ENCODE measurements at places on chromosomes 1 and 21.

- DNase-seq = no peak
These were observed 808 bp downstream of the MAP3K21 start for GRCh38 chr1:233328142-233328921.

- DNase-seq = no peak
These were observed 104.5 kb downstream of the AK5 start for GRCh38 chr1:77386276-77386675.

DNA sequence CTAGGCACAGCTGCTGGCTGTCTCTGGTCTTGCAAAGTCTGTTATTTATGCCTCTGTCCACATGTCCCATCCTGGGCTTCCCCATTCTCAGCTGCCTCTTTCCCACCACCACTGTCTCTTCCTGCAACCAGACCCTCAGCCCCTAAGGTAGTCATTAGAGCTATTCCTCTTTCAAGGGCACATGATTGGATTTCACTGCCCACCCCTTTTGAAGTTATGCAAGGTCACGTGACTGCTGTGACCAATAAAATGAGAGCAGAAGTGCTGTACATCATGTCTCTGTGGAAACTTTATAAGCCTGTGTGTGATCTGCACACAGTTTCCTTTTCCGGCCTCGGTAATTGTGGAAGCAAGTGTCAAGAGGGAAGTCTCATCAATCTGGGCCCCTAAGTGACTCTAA, 136.6 kb upstream of the HMGB4 start:
- DNase-seq = no peak

DNA sequence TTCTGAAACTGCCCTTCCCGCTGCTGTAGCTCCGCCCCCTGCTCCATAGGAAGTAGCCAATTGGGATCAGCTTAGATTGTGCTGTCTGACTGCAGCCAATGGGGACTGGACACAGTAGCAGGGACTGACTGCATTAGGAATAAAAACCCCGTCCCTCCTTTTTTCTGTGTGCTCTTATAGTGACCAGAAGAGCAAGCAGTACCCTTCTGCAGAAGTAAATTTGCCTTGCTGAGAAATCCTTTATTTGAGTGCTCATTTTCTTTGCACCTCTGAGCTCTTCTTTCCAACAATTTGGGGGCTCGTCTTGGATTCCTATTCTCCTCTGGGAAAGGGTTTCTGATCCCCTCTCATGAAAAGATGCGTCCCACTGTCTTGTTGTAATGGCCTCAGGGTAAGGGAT, 16.2 kb downstream of the OR2L13 start:
- no peak for DNase-seq

DNA sequence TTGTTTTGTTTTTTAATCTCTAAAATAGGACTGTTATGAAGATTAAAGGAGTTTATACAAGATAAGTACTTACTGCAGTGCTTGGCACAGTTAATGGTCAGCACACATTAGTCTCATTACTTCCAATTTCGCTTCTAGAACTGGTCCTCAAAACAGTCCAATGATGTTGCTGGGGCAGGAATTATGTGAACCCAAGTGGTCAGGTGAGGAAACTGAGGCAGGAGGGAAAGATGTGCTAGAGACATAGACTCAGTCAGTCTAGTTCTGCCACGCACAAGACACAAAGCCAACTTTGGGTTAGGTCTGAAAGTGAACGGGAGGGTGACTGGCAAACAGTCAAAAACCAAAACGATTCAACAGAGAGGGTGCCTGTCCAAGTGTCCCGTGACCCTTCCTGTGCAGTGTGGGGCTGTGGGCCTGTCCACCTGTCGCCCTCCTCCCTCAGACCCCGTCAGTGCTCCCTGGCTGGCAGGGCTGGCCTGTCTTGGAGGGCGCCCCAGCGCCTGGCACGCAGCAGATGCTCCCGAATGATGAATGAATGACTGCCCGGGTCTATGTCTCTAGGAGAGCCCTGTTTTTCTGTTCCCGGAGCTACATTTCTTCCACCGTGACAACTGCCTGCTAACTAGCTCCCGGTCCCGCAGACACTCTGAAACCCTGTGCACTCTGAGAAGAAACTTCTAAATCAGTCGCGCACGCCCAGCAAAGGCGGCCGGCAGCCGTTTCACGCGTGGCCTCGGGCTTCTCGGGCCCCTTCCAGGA, 2.4 kb downstream of the LRP8 start:
- DNase-seq = no peak

GRCh38 chr1:69585666-69586065, 17.9 kb downstream of the LRRC7 start:
- DNase-seq = no peak

DNA sequence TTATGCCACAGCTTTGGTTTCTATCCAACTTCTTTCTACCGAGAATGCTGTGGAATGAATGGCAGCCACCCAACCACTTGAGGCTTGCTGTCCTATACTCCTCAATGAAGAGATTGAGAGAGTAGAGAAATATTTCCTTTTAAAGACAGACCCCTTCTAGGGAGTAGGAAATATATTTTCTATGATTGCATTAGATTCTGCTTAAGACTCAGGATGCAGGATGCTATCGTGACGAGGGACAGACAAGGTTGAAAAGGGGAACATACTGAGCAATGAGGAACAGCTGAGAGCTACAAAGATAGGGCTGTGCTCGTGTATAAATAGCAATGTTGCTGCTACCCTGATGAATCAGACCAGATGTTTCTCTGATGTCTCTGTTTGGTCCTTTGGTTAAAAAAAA, 7.1 kb upstream of the RASAL2 start:
- no peak for DNase-seq

DNA sequence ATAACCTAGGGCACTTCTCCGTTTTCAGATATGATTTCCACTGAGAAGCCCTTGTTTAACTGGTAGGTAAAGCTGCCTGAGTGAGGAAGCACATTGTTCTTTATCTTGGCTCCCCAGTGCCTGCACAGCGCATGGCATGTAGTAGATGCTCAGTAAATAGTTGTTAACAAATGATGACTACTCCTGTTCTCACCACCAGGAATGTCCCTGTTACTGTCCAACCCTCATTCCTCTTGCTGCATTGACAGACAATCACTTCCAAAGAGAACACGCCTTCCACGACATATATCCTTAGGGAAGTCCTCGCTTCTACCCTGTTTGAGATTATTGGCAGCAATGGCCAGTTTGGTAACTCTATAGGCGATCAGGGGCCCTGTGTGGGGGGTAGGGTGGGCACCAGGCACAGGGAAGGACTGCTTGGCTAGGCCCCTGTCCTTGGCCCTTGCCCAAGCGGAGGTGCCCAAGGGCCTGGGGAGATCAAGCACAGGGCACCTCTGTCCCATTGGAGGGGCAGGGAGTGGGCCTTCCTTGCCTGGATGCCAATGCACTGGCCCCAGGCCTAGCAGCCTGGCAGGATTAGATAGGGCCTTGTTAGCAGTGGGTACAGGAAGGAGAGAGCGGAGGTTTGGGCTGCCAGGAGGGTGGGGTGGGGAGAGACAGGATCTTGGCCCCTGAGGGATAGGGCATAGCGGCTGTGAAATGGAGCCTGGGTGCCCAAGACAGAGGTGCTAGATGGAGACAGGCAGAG, 10.2 kb downstream of the NES start:
- no peak for DNase-seq

DNA sequence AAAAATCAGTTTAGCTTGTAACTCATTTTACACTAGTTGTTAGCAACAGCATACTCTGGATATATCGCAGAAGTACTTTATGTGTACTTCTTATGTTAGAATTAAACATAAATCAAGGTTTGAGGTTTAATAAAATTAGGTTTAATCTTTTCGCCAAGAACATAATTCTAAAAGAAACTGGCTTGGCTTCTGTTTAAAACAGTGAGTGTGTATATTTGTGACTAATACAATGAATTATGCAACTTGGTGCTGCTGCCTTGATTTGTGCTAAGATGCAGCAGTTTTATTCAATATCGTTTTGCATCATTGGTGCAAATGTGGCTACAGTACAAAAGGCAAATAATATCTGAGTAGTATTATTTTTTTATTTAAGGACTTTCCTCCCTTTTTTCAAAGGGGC, 44.8 kb downstream of the USP25 start:
- no peak for DNase-seq

DNA sequence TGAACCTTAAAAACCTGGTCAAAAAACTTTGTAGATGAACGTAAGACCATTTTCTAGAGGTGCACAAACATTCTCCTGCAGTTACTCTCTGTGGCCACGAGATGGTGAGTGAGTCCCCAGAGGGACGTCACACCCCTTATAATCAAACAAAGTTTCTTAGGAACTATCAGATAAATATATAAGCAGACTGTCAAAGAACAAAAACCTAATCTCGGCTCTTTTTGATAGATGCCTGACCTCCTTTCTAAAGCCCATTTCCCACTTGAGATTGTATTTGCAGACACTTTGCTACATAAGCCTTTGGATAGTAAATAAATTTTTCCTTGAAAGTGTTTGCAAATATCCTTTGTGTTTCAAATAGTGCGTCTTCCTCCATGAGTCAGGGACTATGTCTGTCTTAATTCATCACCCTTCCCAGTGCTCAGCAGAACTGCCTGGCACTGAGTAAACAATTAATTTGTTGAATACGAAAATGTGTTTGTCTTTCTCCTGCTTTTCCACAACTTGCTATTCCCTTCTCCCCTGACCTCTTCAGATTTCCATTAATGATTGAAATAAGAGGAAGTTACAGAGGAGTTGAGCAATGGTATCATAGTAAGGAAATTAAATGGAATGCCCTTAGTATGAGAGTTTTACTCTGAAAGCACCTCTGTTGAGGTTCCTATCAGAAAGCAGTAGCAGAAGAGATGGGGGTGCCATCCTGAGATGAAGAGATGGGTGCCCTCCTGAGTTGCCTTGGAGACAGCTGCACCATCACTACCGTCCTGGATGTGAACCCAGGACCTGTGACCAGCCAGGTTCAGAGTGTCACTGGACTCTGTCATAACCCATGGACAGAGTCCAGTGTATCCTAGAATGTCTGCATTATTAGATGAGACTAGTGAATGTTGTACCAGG, 57.8 kb upstream of the RAVER2 start:
- no peak for DNase-seq

- no peak for DNase-seq
These were observed 392.7 kb downstream of the MATN1 start for GRCh38 chr1:30330644-30331043.

GRCh38 chr1:61494000-61494399, 230.9 kb downstream of the TM2D1 start:
- no peak for DNase-seq

DNA sequence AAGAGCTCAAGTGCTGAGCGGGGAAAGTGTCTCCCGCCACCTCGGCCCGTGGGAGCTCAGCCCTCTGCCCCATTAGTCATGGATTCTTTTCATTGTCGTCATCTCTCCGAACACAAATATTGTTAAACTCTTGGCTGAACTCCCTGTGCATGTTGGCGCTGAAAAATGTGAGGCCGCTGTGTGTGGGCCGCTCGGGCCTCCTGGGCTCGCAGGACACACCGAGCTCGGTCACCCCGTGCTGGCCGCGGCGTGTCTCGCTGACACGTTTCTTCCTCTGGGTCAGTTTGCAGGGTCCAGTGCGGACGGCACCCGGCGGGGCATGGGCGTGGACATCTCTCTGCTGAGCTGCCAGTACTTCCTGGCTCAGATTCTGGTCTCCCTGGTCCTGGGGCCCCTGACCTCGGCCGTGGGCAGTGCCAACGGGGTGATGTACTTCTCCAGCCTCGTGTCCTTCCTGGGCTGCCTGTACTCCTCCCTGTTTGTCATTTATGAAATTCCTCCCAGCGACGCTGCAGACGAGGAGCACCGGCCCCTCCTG, 25.6 kb downstream of the SLC45A1 start:
- no peak for DNase-seq

- no peak for DNase-seq
These were observed 8.3 kb downstream of the SDE2 start for GRCh38 chr1:225990705-225991464.

GRCh38 chr1:46692811-46693770, 21.4 kb downstream of the TEX38 start:
- no peak for DNase-seq

GRCh38 chr1:183931646-183932271, 105.8 kb downstream of the COLGALT2 start:
- DNase-seq = no peak

- no peak for DNase-seq
These were observed 605.3 kb upstream of the B3GALT2 start for GRCh38 chr1:193791746-193792145.

DNA sequence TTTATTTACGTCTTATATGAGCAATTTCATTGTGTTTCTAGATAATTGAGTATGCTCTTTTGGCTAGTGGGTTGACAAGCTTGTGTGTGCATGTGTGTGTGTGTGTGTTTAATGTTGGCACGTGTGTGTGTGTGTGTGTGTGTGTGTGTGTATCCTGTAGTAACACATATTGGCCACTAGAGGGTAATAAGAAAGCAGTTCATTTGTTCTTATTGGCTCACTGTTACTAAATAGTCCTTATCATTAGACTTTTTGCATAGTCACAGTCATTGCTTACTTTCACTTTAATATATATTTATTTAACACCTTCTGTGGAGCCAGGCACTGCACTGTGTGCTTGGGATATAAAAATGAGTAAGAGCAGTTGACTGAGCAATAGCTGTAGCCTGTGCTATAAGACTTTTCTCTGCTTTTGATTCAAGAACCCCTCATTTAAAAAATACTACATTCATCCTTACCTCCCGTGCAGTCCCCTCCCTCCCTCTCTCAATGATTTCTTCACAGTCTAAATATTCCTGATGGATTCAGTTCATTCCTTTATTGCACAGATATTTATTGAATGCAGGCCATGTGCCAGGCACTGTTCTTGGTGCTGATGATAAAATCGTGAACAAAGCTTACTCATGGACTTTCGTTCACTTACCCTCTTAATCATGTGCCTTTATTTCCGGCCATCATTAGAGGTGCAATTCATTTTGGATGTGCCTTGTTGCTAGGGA, 96.7 kb downstream of the DYRK1A start:
- DNase-seq = peak; percentile 10

DNA sequence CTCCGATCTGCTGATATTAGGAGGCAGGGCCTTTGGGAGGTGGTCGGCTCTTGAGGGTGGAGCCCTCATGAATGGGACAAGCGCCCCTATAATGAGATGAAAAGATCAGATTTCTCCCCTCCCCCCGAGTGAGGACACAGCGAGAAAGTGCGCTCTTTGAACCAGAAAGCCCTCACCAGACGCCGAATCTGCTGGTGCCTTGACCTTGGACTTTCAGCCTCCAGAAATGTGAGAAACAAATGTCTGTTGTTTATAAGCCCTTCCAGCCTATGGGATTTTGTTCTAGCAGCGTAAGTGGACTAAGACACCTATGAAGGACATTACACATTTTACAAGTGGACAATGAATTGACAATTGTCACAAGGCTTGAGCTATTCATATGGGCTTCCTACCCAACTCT, 80.2 kb downstream of the RIPK4 start:
- no peak for DNase-seq

DNA sequence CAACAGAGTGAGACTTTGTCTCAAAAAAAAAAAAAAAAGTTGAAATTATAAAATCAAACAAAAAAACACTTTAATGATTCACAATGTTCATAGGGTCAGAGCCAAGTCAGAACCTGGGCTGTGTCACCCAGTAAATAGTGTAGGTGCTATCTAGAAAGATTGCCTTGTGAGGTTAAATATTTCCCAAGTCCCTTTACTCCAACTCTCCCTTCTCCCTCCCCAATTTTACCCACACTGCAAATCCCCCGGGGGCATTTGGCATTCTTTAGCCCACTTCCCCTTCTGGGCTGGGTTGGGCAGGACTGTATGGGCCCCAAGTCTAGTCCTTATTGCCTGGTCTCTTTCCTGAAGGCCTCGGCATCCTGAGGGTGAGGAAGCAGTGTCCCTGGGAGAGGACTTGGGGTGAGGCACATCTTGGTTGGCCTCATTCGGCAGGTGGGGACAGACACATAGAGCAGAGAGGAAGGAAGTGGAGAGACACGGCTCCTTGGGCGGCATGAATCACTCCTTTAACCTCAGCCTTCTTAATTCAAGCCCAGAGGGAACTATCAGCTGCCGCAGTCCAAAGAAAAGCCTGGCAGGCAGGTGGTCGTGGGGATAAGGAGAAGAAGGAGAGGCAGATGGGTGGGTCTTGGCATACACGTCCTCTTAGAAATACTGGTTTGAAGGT, 8.2 kb downstream of the ADORA1 start:
- no peak for DNase-seq
